A673 (cell line): ENCODE measurements at places on chromosomes 5 and 9. TPM values are rescaled to one million over a fixed set of nuclear protein-coding genes. Genes with fewer than 3 reads are reported as not detected.

Gene ABCA2
- 27.8 and 38.9 TPM in 2 replicates for total RNA-seq

- no peak overlapping the region for H3K27ac ChIP-seq
- no peaks in the 10 kb centered on the region for H3K36me3 ChIP-seq
- no peak overlapping the region for H3K4me3 ChIP-seq
Measured at GRCh38 chr9:16725066-16725465, 145.4 kb downstream of the BNC2 start.

DNA sequence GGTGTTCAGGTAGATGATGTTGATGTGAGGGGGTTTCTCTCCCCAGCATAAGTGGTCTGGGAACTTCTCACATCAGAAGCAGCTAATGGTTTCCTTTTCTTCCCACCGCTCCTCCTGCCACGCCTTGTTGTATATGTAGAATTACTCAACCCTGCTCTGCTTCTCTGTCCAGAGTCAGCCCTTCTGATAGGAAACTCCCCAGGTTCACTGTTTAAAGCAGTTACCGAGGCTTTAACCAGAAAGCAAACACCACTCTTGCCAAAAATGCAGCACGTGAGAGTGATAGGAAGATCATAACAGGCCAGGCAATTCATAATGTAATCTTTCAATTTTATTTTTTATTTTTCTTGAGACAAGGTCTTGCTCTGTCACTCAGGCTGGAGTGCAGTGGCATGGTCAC lies 10.5 kb upstream of the TMEM252 start:
- no peak for DNase-seq
- peaks cover 13% of the 10 kb centered on the region for H3K27me3 ChIP-seq
- H3K27ac ChIP-seq, result no peak overlapping the region

Gene PRR16
- total RNA-seq, result not detected in 2 replicates

DNA sequence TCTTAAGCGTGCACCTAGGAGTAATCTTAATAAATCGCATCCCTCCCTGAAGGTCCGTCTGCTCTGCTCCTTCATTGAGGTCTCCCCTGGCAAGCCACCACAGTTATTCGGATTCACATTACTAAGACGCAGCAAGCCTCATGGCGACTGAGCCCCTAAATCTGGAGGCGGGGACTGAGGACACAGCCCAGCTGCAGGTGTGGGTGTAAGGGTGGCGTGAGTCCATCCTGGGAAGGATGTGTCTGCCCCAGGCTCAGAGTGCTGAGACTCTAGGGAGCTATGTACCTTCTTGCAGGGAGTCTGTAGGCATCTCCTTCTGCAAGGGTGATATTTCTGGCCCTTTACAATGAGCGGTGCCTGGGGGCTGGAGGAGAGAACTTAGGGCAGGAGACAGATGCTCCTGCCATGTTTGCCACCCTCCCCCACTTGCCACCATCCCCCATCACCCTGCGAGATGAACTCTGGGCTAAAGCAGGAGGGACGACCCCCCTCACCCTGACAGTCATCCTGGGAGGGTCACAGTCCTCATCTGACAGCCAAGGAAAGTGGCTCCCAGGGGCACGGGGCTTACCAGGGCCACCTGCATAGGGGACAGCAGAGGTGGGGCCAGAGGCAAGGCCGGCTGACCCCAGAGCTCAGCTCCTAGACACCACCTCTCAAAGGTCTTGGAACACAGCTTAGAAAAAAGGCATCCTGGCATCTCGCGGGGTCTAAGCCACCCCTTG lies 76.4 kb upstream of the FCN1 start:
- H3K4me1 ChIP-seq, result peaks cover 20% of the 10 kb centered on the region
- no peak overlapping the region for H3K27ac ChIP-seq
- no peak for DNase-seq
- no peak overlapping the region for H3K4me3 ChIP-seq
- no peaks in the 10 kb centered on the region for H3K36me3 ChIP-seq

GRCh38 chr5:58274191-58274590 lies 185.7 kb downstream of the PLK2 start:
- no peaks in the 10 kb centered on the region for H3K36me3 ChIP-seq
- no peak overlapping the region for H3K4me3 ChIP-seq
- H3K27ac ChIP-seq, result no peak overlapping the region
- H3K4me1 ChIP-seq, result no peaks in the 10 kb centered on the region
- DNase-seq, result no peak

Gene IL33
- total RNA-seq, result 1.6 and 3.3 TPM in 2 replicates

Gene PKN3
- 12.3 and 21.5 TPM in 2 replicates for total RNA-seq

Gene C5orf46
- not detected in 2 replicates for total RNA-seq

- no peak overlapping the region for H3K4me3 ChIP-seq
- H3K27me3 ChIP-seq, result no peaks in the 10 kb centered on the region
- no peaks in the 10 kb centered on the region for H3K4me1 ChIP-seq
- no peak overlapping the region for H3K27ac ChIP-seq
- no peaks in the 10 kb centered on the region for H3K36me3 ChIP-seq
- no peak for DNase-seq
Measured at GRCh38 chr5:170121321-170121720, 15.6 kb downstream of the FOXI1 start.

GRCh38 chr5:133147411-133147810 lies 95.6 kb downstream of the HSPA4 start:
- no peak for DNase-seq
- H3K4me3 ChIP-seq, result no peak overlapping the region
- H3K36me3 ChIP-seq, result no peaks in the 10 kb centered on the region
- no peaks in the 10 kb centered on the region for H3K27me3 ChIP-seq
- H3K4me1 ChIP-seq, result no peaks in the 10 kb centered on the region

GRCh38 chr9:14209399-14210345 lies 104.3 kb downstream of the NFIB start:
- no peak overlapping the region for H3K27ac ChIP-seq
- no peaks in the 10 kb centered on the region for H3K36me3 ChIP-seq
- peaks cover 50% of the 10 kb centered on the region for H3K4me1 ChIP-seq
- H3K27me3 ChIP-seq, result no peaks in the 10 kb centered on the region

- H3K4me1 ChIP-seq, result no peaks in the 10 kb centered on the region
- no peak overlapping the region for H3K4me3 ChIP-seq
- no peak overlapping the region for H3K27ac ChIP-seq
Measured at GRCh38 chr9:74132986-74133385, 364.1 kb upstream of the RORB start.

- no peaks in the 10 kb centered on the region for H3K27me3 ChIP-seq
- H3K36me3 ChIP-seq, result no peaks in the 10 kb centered on the region
- H3K4me1 ChIP-seq, result no peaks in the 10 kb centered on the region
Measured at GRCh38 chr9:97447001-97447400, 35.1 kb downstream of the TDRD7 start.

GRCh38 chr9:16385590-16385989 lies 484.9 kb downstream of the BNC2 start:
- no peaks in the 10 kb centered on the region for H3K27me3 ChIP-seq
- H3K27ac ChIP-seq, result no peak overlapping the region
- no peaks in the 10 kb centered on the region for H3K36me3 ChIP-seq

DNA sequence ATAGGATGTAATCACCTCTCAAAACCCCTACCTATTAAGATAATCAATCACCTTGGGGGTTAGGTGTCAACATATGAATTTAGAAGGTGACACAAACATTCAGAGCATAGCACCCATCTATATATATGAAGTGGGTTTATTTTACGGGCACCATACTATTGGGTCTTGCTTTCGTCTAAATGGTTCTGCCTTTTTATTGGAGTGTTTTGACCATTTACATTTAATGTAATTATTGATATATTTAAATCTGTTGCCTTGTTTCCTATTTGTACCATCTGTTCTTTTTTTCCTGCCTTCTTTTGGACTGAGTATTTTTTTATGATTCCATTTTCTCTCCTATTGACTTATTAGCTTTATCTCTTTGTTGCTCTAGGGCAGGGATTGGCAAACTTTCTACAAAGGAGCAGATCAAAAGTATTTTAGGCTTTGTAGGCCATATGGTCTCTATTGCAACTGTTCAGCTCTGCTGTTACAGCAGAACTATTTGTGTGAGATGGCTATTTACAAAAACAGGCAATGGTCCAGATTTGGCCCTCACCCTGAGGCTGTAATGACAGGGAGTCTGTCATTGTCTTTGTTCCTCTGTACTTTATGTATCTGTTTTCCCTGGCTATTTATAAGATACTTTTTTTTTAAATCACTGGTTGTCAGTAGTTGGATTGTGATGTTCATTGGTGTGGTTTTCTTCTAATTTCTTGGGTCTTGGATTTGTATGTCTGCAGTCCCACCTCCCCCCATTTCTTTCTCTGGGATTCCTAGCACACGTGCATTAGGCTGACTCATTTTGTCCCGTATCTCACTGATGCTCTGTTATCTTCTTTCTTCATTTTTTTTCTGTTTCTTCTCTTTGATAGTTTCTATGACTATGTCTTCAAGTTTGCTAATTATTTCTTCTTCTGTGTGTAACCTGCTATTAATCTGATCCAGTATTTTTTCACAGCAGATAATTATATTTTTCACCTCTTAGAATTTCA lies 127.1 kb downstream of the DAB2IP start:
- no peaks in the 10 kb centered on the region for H3K27me3 ChIP-seq
- no peak overlapping the region for H3K27ac ChIP-seq
- no peaks in the 10 kb centered on the region for H3K4me1 ChIP-seq
- peaks cover 16% of the 10 kb centered on the region for H3K36me3 ChIP-seq

Gene BTNL8
- total RNA-seq, result not detected in 2 replicates

DNA sequence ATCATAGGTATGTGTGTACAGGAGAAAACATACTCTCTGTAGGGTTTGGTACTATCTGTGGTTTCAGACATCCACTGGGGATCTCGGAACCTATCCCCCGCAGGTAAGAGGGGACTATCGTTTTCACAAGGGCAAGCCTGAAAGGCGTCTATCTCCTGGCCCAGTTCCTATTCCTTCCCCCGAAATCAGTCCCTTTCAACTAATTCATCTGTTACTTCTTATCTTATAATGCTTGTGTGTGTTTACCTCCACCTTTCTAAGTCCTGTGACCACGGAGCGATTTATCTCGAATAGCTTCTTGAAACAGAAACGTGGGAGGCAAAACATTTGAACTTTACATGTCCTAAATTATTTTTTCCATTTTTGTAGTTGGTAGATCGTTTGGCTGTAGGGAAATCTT lies 11.4 kb downstream of the ABO start:
- H3K4me3 ChIP-seq, result no peak overlapping the region
- H3K27ac ChIP-seq, result no peak overlapping the region
- H3K27me3 ChIP-seq, result peaks cover 40% of the 10 kb centered on the region
- H3K36me3 ChIP-seq, result no peaks in the 10 kb centered on the region
- no peaks in the 10 kb centered on the region for H3K4me1 ChIP-seq
- DNase-seq, result no peak

- no peaks in the 10 kb centered on the region for H3K36me3 ChIP-seq
- no peak for DNase-seq
Measured at GRCh38 chr5:149141957-149142851, 911 bp downstream of the ABLIM3 start.

Gene HRCT1
- total RNA-seq, result 0.33 TPM in 1 of 2 replicates, not detected in the other

Gene APBA1
- total RNA-seq, result 0.13 and 0.15 TPM in 2 replicates

DNA sequence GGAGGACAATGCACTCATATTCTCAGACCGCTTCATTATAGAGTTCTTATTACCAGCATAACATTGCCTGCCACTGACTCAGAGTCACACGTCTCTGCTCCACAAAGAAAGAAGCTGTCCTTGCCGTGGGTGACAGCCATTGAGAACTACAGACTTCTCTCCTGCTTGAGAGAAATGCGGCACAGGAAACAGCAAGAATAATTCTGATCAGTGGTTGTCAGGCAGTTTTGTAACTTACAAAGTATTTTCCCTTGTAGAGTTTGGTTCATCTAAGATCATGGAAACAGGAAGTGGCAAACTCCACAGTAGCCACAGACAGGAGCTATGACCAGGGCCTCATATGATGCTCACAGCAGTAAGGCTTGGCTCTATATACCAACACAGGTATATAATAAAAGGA lies 47.0 kb downstream of the KCNV2 start:
- H3K4me3 ChIP-seq, result no peak overlapping the region
- no peaks in the 10 kb centered on the region for H3K4me1 ChIP-seq
- H3K27me3 ChIP-seq, result no peaks in the 10 kb centered on the region

DNA sequence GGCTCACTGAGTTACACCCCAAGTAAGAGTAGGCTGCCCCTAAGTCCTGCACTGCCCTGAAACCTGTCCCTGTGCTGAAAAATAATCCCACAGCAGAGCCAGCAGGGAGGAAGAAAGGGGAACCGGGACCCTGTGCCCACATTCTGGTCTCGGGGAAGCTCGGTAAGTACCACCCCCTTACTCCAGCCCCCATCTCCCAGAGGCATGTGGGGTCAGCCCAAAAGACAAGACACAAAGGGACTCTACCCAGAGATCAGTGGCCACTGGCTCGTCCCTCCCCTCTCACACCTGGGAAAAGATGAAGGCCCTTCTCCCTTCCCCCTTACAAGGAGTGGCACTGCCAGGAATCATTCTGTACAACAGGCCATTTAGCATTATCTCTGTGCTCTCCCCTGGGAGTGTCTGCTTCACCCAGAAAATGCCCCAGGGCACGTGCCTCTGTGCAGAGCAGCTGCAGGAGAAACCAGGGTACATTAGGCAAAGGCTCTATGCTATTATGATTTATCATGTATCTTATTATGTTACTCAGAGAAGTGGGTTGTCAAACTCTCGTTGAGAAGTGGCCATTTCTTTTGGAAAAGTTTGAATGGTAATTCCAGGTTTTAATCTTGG lies 71.3 kb downstream of the NDFIP1 start:
- H3K27ac ChIP-seq, result no peak overlapping the region
- DNase-seq, result no peak
- H3K36me3 ChIP-seq, result no peaks in the 10 kb centered on the region
- H3K4me1 ChIP-seq, result no peaks in the 10 kb centered on the region
- no peaks in the 10 kb centered on the region for H3K27me3 ChIP-seq

GRCh38 chr9:33480976-33481375 lies 7.3 kb upstream of the NOL6 start:
- H3K27ac ChIP-seq, result no peak overlapping the region
- H3K4me3 ChIP-seq, result no peak overlapping the region
- H3K36me3 ChIP-seq, result no peaks in the 10 kb centered on the region
- DNase-seq, result no peak

Gene FRMPD1
- total RNA-seq, result not detected in 2 replicates

GRCh38 chr9:91758491-91758981 lies 191.5 kb downstream of the ROR2 start:
- no peak overlapping the region for H3K27ac ChIP-seq
- DNase-seq, result peak; percentile 80
- H3K27me3 ChIP-seq, result no peaks in the 10 kb centered on the region

Gene NLN
- total RNA-seq, result 95.2 and 99.9 TPM in 2 replicates

DNA sequence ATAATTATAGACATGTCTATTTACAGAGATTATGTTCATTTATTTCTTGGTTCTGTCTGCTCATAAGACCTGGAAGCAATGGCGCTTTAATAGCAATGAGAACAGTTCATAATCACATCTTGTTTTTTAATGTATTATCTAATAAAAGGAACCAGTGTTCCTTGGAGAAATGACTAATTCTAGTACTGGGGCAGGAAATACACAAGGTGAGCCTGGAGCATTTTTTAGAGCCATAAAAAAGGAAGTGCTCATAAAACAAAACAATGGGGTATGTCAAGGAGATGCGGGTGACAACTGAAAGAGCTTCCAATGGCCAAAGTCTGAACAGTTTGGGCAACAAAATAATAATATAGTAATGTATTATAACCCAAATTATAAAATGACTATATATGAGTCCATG lies 531.9 kb upstream of the CHD1 start:
- H3K4me3 ChIP-seq, result no peak overlapping the region
- no peak for DNase-seq
- H3K27me3 ChIP-seq, result no peaks in the 10 kb centered on the region
- no peaks in the 10 kb centered on the region for H3K36me3 ChIP-seq

- peak overlapping the region; percentile 94 for H3K4me3 ChIP-seq
- no peaks in the 10 kb centered on the region for H3K27me3 ChIP-seq
- H3K27ac ChIP-seq, result peak overlapping the region; percentile 97
- peaks cover 15% of the 10 kb centered on the region for H3K4me1 ChIP-seq
- H3K36me3 ChIP-seq, result peaks cover 21% of the 10 kb centered on the region
Measured at GRCh38 chr9:78296201-78296892, 578 bp upstream of the PSAT1 start.

Gene CER1
- total RNA-seq, result 27.7 and 28.8 TPM in 2 replicates

Gene TLR4
- total RNA-seq, result not detected in 2 replicates
